Activated T-cell treated with anti-CD3 and anti-CD28 coated beads, Interleukin-2, amount 50 U/mL, for 72 hours (primary cell): ENCODE measurements at places on chromosomes 5 and 9. TPM values are rescaled to one million over a fixed set of nuclear protein-coding genes. Genes with fewer than 3 reads are reported as not detected.

GRCh38 chr5:124754206-124754927 is 7.9 kb upstream of the ZNF608 start:
- H3K4me1 ChIP-seq, result no peaks in the 10 kb centered on the region
- no peaks in the 10 kb centered on the region for H3K36me3 ChIP-seq
- DNase-seq, result no peak
- H3K27ac ChIP-seq, result no peak overlapping the region
- H3K4me3 ChIP-seq, result no peak overlapping the region
- H3K27me3 ChIP-seq, result peaks cover 20% of the 10 kb centered on the region

GRCh38 chr5:139410121-139410992 is 6.5 kb upstream of the SPATA24 start:
- peaks cover 2% of the 10 kb centered on the region for H3K36me3 ChIP-seq
- H3K27me3 ChIP-seq, result no peaks in the 10 kb centered on the region
- H3K4me3 ChIP-seq, result no peak overlapping the region
- DNase-seq, result no peak

GRCh38 chr5:55140908-55141665 is 18.9 kb upstream of the GPX8 start:
- peaks cover 28% of the 10 kb centered on the region for H3K27me3 ChIP-seq
- peak; percentile 3 for DNase-seq
- H3K36me3 ChIP-seq, result no peaks in the 10 kb centered on the region
- no peak overlapping the region for H3K4me3 ChIP-seq
- H3K4me1 ChIP-seq, result peaks cover 26% of the 10 kb centered on the region
- H3K27ac ChIP-seq, result peak overlapping the region; percentile 13

Gene DMRTA1
- total RNA-seq, result not detected

Gene RASGRF2
- total RNA-seq, result 20.5 TPM

DNA sequence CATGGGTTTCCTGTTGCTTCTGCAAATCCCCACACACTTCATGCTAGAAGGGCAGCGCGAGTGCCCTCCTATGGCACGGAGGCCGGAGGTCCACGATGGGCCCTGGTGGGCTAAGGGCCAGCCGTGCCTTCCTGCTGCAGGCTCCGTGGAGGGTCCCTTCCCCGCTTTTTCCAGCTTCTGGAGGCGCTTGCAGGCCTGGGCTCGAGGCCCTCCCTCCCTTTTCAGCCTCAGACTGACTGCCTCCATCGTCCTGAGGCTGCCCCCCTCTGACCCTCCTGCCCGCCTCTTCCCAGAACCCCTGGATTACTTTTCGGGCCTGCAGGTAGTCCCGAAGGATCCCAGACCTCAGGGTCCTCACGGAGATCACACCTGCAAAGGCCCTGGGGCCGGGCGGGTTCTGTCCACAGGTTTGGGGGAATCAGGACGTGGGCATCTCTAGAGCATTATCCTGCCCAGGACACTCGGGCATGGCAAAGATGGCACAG is 3.2 kb upstream of the TERT start:
- H3K27ac ChIP-seq, result no peak overlapping the region
- H3K4me1 ChIP-seq, result peaks cover under 1% of the 10 kb centered on the region
- no peaks in the 10 kb centered on the region for H3K36me3 ChIP-seq
- DNase-seq, result no peak

GRCh38 chr5:55991768-55992486 is 2.8 kb downstream of the IL6ST start:
- H3K27me3 ChIP-seq, result no peaks in the 10 kb centered on the region
- peaks cover 79% of the 10 kb centered on the region for H3K4me1 ChIP-seq
- DNase-seq, result no peak
- peaks cover 6% of the 10 kb centered on the region for H3K36me3 ChIP-seq
- H3K4me3 ChIP-seq, result peak overlapping the region; percentile 98

Gene SOHLH1
- total RNA-seq, result not detected

Gene UBE2D2
- 342 TPM for total RNA-seq

Gene PCDHGB2
- 0.34 TPM for total RNA-seq

DNA sequence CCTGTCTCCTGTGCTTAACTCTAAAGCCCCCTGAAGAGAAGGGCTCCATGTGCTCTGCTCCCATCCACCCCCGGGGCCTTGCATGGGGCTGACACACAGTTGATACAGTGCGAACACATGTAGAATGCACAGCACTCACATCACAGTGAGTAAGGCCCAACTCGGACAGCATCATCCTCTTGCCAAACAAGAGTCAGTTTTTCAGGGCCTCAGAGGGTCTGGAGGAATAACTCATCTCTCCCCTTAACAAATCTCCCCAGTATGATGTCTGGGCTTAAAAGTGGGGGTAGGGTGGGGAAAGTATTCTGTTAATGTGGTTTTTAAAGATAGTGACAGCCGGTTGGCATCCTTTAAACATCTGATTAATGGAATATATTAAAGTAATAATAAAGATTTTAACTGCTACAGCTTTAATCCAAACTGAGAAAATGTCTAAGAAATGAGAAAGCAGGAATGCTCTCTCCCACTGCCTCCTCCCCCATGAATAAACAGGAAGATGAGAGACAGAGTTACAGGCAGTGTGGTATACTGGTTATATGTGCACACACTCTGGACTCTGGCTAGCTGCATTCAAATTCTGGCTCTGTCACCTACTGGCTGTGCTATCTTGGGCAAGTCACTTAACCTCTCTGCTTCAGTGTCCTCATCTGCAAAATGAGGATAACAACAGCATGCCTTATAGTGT is 22.5 kb downstream of the APBA1 start:
- H3K4me3 ChIP-seq, result no peak overlapping the region
- H3K4me1 ChIP-seq, result no peaks in the 10 kb centered on the region
- peaks cover 7% of the 10 kb centered on the region for H3K27me3 ChIP-seq
- no peaks in the 10 kb centered on the region for H3K36me3 ChIP-seq

DNA sequence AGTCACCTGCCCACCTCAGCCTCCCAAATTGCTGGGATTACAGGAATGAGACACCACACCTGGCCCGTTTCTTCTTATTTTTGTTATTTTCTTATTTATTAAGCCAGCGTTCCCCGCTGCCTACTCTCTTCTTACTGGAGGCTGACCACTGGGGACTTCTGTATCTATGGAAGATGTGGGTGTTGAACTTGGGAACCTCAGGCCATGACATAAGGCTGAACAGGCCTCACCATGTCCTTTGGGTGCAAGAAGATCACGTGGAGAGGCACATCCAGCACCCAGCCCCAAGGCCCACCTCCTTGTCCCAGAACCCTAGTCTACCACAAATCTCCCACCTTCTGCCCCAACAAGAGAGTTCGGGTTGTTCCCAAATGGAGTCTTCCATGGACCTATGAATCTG is 59.4 kb upstream of the NEK6 start:
- peaks cover 51% of the 10 kb centered on the region for H3K4me1 ChIP-seq
- no peak for DNase-seq
- peaks cover 21% of the 10 kb centered on the region for H3K36me3 ChIP-seq

DNA sequence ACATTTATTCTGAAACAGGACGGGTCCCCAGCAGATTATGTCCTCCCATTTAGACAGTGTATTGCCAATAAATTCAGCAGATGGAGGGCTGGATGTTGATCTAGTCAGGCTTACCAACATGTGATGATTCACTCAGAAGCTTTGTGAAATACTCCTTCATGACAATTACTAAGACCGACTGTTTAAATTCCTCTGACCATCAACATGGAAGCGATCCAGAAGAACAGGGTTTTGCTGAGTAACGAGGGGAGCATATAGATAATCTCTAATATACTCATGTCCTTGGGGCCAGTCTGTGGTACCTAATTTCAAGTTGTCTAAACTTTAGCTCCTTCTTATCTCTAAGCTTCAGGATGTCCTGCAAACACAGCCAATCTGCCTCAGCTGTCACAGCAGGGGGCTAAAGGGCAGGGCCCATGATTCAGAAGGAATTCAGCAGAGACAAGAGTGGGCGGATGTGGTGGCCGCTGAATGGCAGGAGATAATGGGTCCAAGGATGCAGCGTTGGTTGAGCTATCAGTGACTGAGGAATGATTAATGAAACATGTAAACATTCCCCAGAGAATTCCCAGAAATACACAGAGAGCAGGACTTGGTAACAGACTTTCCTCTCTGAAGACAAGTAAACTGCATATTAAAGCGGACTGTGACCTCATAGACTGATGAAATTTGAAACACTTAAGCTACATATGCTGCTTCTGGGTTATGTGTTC is 109.4 kb downstream of the ANKRD55 start:
- H3K36me3 ChIP-seq, result no peaks in the 10 kb centered on the region
- H3K27ac ChIP-seq, result no peak overlapping the region
- peaks cover 45% of the 10 kb centered on the region for H3K4me1 ChIP-seq
- H3K4me3 ChIP-seq, result no peak overlapping the region
- H3K27me3 ChIP-seq, result no peaks in the 10 kb centered on the region
